H7 (cell line): ENCODE measurements at places on chromosomes 16 and 17.

GRCh38 chr16:1708083-1708767 is 2.2 kb downstream of the MAPK8IP3 start:
- DNase-seq = no peak

DNA sequence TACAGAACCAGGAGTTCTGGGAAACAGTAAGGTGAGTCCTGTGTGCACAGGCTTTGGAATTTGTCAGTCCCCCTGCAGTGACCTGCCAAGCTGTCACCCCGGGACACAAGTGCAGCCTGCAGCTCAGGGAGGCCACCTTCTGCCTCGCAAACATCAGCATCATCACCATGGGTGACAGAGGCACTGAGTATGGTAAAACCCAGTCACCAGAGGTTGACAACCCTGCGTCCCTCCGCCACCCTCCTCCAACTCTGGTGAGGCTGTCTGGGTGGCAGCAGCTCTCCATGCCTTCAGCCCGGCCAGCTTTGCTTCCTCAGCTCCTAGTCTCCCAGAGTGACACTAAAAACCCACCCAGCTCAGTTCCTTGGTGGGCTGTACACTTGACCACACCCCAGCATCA is 221.0 kb downstream of the CPPED1 start:
- no peak for DNase-seq

GRCh38 chr17:29870836-29871465 is 59.1 kb downstream of the SSH2 start:
- DNase-seq = no peak

- no peak for DNase-seq
Observed at GRCh38 chr17:68634345-68634876, 33.2 kb upstream of the FAM20A start.

- no peak for DNase-seq
Observed at GRCh38 chr16:53664724-53665345, 38.8 kb downstream of the RPGRIP1L start.

DNA sequence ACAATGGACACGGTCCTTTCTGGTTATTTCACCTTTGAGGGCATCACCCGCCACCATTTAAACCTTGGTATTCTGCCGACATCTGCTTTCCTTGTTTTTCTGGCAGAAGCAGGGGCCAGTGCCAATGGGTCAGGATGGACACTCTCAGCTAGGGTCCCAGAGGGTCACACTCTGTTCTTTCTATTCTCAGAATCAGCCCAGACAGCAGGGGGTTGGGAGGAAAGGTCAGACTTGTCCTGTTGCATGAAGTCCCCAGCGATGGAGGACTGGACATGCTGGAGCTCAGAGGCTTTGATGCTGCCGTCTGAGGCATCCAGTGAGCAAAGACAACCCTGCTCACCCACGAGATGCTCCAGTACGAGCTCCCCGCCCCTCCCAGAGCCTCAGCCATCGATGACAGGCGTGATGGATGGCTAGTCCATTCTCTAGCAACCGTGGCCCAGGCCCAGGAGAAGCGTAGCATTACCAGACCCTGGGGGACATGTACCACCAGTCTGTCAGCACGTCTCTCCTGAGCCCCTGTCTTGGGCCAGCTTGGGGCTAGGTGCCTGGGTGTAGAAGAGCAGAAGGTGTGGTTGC is 62.0 kb downstream of the FOXL1 start:
- no peak for DNase-seq

- peak; percentile 27 for DNase-seq
Observed at GRCh38 chr17:38911081-38911730, 14.2 kb upstream of the LASP1NB start.
